ENCODE measurements at places on chromosomes 12 and 14.
A peak's percentile ranks its signal among the peaks of the same experiment; 100 is the strongest.

- DNase-seq, result peak; percentile 38
Measured at GRCh38 chr14:53432378-53432802, 279.3 kb upstream of the DDHD1 start.

- DNase-seq, result no peak
Measured at GRCh38 chr12:79648881-79649280, 41.9 kb downstream of the PAWR start.

DNA sequence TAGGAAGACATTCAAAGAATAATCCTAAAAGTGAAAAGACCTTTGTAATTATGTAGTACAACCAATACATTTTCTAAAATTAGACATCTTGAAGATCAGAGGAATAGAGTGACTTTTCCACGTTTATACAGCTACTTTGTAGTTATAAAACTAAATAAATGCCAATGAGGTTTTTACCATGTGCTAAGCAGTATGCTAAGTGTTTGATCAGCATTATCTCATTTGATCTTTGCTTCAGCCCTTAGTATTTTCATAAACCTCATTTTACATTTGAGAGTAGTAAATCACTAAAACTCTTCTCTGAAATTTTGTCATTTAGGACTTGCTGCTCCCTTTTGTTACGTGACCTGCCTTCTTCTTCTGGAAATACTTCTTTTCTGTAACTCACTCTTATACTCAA, 13.6 kb downstream of the MBIP start:
- DNase-seq, result no peak

DNA sequence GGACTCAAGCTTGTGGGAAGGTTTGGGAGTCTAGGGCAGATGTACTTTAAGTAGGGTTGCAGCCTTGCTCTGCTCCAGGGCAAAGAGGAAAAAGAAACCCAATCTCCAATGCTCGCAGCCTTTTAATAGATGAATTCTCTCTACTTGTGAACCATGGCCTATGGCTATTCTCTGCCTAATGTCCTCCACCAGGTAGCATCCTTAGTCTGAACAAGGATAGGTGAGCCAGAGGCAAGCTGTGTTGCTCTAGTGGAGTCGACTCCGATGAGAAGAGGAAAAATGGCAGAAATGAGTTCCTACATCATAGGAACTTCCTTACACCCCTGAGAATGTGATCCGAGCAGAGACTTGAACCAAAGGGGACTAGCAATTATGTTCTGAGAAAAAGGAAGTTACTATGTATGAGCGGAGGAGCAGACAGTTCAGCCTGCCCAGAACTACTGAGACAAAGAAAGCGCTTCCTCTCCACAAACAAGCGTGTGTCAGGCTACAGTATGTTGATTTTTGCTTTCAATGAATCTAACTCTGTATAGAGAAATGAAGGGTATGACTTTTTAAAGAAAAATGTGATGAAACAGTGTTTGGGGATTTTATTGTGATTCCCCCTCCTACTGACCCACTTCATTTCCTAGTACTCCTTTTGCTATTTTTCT, 153.6 kb upstream of the ARID2 start:
- no peak for DNase-seq

- no peak for DNase-seq
Measured at GRCh38 chr12:63410197-63410596, 258.1 kb downstream of the DPY19L2 start.

Data from NCI-H446 (cell line).